LNCaP clone FGC (cell line): ENCODE measurements at places on chromosomes 7 and 10.
A peak's percentile ranks its signal among the peaks of the same experiment; 100 is the strongest.

GRCh38 chr10:128896116-128896795 lies 570.8 kb upstream of the MGMT start:
- DNase-seq = no peak

- DNase-seq = no peak
Observed at GRCh38 chr10:37957841-37958240, 18.6 kb downstream of the ZNF25 start.

DNA sequence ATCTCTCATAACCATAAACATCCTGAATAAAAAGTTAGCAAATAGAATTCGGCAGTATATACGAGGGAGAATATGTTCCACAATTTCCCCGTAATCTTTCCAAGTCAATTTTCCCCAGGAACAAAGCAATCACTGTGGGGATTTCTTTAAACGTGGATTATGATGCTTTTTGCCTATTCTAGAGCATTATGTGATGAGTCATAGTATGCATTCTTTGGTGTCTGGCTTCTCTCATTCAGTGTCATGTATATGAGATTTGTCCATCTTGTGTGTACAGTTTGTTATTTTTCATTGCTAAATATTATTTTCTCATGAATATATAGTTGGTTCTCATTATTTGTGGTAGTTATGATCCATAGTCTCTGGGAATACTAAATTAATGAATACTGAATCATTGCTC lies 9.9 kb upstream of the OR9A4 start:
- DNase-seq = no peak

DNA sequence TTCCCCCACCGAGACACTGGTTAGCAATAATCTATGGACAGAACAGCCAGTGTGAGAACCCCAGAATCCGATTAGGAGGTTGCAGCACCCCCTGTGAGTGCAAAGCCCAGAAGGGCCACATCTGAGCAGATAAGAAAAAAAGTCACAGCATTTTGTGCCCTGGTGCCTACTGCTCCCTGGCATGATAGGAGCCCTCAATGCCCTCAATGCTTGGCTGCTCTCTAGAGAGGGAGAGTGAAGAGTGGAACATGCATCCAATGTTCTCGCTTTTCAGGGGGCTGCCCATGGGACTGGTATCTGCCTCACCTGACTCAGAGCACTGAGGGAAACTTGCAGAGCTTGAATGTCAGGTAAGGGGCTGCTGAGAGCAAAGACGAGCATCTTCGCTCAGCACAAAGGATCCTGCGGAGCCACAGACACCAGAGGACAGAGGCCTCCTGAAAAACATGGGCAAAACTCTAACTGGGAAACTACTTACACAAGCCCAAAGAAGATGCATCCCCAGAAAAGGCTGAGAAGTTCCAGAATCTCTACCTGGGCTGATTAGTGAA lies 98.0 kb upstream of the FAM20C start:
- no peak for DNase-seq

GRCh38 chr7:139575338-139575680 lies 51.8 kb downstream of the CLEC2L start:
- DNase-seq = no peak

GRCh38 chr10:130212746-130213145 lies 76.6 kb downstream of the GLRX3 start:
- DNase-seq = peak; percentile 69

DNA sequence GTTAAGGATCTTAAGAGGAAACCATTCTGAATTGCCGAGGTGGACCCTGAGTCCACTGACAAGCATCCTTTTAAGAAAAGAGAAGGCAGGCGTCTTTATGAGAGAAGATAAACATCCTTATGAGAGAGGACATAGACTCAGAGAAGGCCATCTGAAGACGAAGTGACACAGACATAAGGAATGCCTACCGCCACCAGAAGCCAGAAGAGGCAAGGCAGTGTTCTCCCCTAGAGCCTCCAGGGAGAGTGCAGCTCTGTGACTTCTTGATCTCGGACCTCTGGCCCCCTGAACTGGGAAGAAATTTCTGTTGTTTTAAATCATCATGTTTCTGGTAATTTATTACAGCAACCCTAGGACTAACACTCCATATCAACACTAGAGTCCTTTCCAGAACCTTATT lies 25.2 kb upstream of the ING3 start:
- no peak for DNase-seq

DNA sequence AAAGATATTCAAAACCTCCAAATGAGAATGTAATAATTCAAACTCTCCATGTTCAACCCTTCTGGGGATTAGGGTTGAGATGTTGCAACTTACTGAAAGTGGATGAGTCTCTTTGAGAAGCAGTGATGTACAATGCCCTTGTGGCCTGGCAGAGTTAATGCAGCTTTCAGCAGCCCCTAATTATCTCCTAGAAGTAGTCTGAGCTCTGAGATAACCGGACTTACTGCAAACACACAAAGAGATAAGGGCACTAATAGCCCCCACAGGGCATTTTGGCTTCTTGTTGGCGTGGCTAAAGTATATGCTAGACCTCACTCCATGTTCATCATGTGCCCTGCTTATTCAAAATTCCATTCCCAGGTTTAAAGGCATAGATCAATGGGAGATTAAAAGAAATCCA lies 404.7 kb downstream of the NEBL start:
- no peak for DNase-seq

- DNase-seq = no peak
Observed at GRCh38 chr10:47331954-47332353, 9.7 kb downstream of the GDF2 start.

DNA sequence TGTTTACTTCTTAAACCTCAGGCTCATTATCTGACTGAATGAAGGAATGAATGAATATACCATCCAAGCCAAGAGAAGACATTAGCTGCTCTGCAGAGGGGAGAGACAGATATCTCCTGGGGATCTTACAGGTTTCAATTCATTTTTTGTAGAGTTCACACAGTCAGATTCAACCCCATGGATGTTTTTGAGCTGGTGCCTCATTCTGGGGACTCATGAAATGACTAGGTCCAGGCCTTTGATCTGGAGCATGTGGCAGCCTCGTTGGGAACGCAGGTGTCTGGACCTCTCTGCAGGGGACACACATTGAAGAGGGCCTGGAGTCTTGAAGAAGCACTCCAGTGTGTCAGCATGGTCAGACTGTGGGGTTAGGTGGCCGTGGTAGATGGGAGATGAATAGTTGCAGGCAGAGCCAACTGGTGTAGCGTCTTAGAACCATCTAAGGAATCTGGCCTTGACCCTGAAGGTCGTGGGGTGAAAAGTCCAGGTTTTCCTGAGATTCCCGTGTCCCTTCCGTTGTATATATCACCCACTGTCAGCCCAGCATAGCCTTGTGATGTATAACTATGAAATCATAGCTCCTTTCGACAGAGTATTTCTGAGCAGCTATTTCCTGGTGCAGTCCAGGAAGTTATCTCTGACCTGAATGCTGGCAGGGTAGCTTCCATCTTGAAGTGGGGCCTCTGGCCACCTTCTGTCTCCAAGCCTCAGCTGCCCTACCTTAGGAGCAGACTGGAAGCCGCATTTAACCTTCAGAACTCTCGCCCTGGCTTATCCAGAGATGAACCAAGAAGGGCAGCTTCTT lies 22.3 kb downstream of the BTBD16 start:
- DNase-seq = no peak

GRCh38 chr10:113856563-113856962 lies 2.1 kb downstream of the NHLRC2 start:
- no peak for DNase-seq

GRCh38 chr10:121709675-121710073 lies 111.4 kb upstream of the FGFR2 start:
- no peak for DNase-seq

DNA sequence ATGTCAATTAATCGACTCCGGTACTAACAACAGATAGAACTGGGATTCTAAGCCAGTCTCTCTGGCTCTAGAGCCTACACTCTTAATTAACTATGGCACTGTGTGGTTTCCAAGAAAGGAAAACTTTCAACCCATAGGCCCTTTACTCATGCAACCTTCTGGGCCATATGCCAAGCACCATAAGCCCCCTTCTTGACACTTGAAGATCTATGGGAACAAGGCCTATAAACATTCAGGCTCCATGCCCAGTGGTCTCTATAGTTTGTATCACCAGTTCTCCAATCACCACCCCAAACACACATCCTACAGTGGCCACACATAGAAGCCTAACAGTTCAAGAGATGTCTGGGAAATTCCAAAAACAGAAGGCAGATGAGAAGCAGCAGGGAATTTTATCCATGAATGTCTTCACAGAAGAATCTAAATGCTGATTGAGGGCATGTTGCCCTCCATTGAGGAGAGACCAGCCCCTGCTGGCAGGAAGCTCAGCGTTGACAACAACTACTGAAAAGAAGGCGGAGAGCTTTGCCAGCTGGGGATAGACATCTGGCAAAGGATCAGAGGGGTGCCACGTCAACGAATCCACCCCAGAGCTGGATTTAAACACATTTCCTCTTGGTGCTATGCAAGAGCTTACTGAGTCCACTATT lies 64.4 kb downstream of the GRM3 start:
- no peak for DNase-seq

- no peak for DNase-seq
Observed at GRCh38 chr10:22218448-22218847, 633 bp upstream of the EBLN1 start.

GRCh38 chr10:88207121-88207546 lies 343.7 kb downstream of the PTEN start:
- DNase-seq = no peak

GRCh38 chr7:135755351-135755753 lies 6.7 kb upstream of the FAM180A start:
- DNase-seq = no peak

- no peak for DNase-seq
Observed at GRCh38 chr7:24733414-24734060, 23.7 kb downstream of the GSDME start.

GRCh38 chr7:91915401-91916050 lies 25.1 kb upstream of the AKAP9 start:
- DNase-seq = no peak

- DNase-seq = no peak
Observed at GRCh38 chr7:83866582-83866981, 217.6 kb upstream of the SEMA3E start.

DNA sequence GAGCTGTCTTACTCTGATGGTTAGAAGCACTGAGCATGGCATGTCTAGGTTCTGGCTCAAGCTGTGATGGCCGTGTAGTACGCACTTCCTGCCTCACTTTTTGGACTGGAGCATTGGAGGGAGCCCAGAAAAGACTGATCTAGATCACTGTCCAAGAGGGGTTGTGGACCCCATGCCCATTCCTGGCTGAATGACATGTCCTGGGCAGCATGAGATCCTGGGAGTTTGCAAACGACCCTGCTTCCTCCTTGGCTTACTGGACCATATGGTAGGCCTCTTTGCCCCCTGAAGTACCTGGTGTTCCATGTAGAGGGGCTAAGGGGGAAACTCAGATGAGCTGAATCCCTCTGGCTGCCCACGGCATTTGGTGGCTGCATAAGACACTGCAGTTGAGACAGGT lies 36.7 kb downstream of the ARHGAP22 start:
- no peak for DNase-seq

DNA sequence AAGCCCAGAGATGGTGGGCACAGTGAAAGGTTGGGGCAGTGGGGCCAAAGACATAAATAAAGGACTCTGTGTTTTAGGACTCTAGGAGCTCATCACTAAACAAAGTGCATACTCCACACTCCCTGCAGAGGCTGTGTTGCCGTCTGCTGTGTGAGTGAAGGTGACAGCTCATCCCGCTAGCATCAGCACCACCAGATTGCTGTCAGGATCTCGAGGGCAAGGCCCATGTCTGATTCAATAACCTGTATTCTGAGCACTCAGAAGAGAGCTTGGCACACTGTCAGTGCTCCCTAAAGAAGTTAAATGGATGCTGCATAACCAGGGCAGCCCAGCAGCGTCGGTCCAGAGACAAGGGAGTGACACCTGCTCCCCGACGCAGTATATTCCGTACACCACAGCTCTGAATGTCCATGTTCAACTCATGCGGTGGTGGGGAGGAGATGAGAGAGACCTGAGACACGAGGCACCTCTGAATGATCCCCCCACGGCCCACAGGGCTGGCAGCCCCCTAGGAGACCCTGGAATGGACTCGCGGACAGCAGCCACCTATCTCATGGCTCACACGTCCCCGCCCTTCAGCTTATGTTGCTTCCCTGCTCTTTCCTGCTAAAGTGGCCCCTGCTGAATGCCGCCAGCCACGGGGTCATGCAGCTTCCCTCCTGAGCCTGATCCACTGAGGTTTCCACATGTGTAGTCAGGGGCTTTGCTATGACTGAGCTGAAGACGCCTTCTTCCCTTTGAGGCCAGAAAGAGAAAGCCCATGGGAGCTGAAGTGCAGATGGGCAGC lies 132.7 kb upstream of the KCNMA1 start:
- no peak for DNase-seq

GRCh38 chr10:17028798-17029197 lies 100.8 kb downstream of the CUBN start:
- no peak for DNase-seq

DNA sequence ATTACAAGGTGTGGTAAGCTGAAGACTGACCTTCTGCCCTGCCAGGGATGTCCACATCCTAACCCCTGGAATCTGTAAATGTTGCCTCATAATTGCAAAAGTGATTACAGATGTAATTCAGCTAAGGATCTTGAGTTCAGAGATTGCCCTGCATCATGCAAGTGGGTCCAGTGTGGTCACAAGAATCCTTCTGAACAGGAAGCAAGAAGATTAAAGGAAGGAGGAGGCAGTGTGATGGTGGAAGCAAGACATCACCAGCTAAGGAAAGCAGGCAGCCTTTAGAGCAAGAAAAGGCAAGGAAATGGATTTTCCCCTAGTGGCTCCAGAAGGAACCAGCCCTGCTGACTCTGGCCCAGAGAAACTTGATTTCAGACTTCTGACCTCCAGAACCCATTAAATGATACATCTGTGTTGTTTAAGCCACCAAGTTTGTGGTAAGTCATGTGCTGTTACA lies 78.1 kb downstream of the USP6NL start:
- no peak for DNase-seq

DNA sequence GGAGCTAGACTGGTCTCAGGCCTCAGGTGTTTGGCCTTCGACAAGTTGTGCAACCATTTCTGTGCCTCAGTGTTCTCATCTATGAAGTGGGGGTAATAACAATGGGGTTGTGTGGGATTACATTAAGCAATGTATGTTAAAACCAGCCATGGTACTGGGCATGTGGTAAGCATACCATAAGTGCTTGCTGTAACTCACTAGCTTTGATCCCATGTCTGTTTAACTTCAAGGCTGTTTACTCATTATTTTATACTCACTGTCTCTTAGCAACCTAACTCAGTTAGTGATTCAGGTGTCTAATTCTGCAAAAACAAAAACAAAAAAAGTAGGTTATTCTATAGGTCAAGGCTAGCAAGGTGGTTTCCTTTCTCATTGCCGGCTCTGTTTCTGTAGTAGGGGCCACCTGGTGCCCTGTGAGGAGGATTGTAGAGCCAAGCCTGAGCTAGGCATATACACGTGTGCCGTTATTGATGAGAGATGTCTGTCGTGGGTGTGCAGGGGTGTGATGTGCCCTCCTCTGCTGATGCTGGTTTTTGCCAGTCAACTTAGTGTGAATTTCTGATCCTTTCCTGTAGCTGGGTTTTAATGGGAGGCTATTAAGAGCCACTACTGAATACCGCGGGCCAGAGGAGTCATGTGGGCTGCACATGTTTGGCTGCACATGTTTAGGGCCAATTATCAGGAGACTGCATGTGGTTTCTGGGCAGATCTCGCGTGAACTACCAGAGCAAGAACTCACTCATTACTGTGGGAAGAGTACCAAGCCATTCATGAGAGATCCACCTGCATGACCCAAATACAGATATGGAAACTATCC lies 56.2 kb downstream of the EEPD1 start:
- DNase-seq = no peak

- no peak for DNase-seq
Observed at GRCh38 chr7:125847692-125848091, 918.1 kb upstream of the POT1 start.
